Body of pancreas (tissue), 4 donors: ENCODE measurements at places on chromosomes 2 and 18. TPM values are rescaled to one million over a fixed set of nuclear protein-coding genes. Genes with fewer than 3 reads are reported as not detected.

- H3K27me3 ChIP-seq = no peaks in the 10 kb centered on the region
- no peak overlapping the region for H3K4me3 ChIP-seq
- no peaks in the 10 kb centered on the region for H3K36me3 ChIP-seq
Observed at GRCh38 chr2:54859997-54860701, 136.7 kb downstream of the EML6 start.

Gene WNT10A
- total RNA-seq = not detected

- H3K27me3 ChIP-seq = no peaks in the 10 kb centered on the region
- peaks cover 12% of the 10 kb centered on the region for H3K4me1 ChIP-seq
- no peak overlapping the region for H3K27ac ChIP-seq
- no peaks in the 10 kb centered on the region for H3K36me3 ChIP-seq
- DNase-seq = no peak
- no peak overlapping the region for H3K4me3 ChIP-seq
Observed at GRCh38 chr18:9823805-9824473, 61.8 kb upstream of the TXNDC2 start.

DNA sequence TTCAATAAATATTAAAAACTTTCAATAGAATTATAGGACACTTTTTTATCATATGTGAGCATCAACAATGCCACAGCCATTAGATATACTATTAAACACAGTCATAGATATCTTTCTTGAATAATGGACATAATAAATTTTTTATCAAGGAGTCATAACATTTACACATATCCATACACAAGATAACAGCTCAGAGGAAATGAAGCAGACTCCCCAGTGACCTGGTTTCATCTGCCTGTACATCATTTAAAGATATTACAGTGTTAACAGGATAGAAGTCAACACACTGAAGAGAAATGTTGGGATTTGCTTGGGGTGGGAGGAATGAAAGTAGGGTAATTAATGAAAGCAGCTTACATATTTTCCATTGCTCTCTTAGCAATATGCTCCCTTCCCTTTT is 5.1 kb downstream of the SCG2 start:
- no peak overlapping the region for H3K4me3 ChIP-seq
- no peaks in the 10 kb centered on the region for H3K27me3 ChIP-seq
- DNase-seq = no peak
- H3K4me1 ChIP-seq = no peaks in the 10 kb centered on the region
- no peaks in the 10 kb centered on the region for H3K36me3 ChIP-seq
- H3K27ac ChIP-seq = no peak overlapping the region

Gene DES
- total RNA-seq = 12.7 TPM

Gene PER2
- 21.8 TPM for total RNA-seq

DNA sequence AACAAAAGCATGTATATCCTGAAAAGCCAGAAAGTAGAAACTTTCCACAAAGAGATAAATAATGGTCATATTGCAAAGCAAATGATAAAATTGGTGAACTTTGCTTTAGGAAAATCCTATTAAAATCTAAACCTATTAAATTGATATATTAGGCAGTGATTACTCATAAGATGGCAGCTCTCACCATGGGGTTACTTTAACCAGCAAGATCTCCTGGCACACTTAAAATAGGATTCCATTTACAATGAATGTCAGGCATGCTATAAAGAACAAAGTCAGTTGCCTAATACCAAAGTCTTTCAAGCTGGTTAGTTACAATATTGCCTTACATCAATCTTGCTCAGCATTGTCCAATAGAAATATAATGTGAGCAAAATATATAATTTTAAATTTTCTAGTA is 816.2 kb downstream of the BCL11A start:
- H3K27me3 ChIP-seq = no peaks in the 10 kb centered on the region
- H3K27ac ChIP-seq = no peak overlapping the region
- no peak overlapping the region for H3K4me3 ChIP-seq
- no peaks in the 10 kb centered on the region for H3K4me1 ChIP-seq

Gene NDC80
- not detected for total RNA-seq

DNA sequence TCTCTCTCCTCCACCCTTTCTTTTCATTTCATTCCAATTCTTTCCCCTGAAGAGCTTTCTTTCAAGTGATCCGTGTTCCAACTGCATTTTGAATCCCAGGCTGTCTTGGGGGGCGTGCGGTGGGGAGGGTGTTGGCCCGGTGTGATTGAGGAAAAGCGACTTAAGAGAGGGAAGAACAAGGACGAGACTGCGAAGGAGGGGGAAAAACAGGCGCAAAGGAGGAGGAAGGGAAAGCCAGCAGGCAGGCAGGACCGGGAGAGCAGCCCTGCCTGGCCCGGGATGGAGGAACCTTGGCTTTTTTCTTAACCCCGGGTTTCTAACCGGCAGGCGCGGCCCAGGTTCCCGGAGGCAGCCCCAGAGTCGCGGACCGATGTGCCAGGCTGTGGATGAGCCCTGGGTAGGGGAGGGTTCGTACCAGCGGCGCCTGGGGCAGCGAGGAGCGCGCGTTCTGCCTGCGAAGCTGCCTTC is 1.3 kb downstream of the ADCYAP1 start:
- peaks cover 46% of the 10 kb centered on the region for H3K4me1 ChIP-seq
- no peaks in the 10 kb centered on the region for H3K36me3 ChIP-seq
- no peak for DNase-seq
- no peak overlapping the region for H3K27ac ChIP-seq

Gene LIMS4
- 8.3 TPM for total RNA-seq

Gene XDH
- total RNA-seq = 4.9 TPM

Gene CYBRD1
- 59.7 TPM for total RNA-seq

GRCh38 chr2:229586012-229586411 is 128.3 kb downstream of the DNER start:
- no peaks in the 10 kb centered on the region for H3K4me1 ChIP-seq
- H3K27ac ChIP-seq = no peak overlapping the region
- DNase-seq = no peak
- H3K27me3 ChIP-seq = no peaks in the 10 kb centered on the region

Gene SCN1A
- total RNA-seq = not detected

- H3K27me3 ChIP-seq = no peaks in the 10 kb centered on the region
- DNase-seq = no peak
- H3K27ac ChIP-seq = no peak overlapping the region
- H3K4me1 ChIP-seq = no peaks in the 10 kb centered on the region
Observed at GRCh38 chr2:50284188-50284587, 747.7 kb downstream of the NRXN1 start.

DNA sequence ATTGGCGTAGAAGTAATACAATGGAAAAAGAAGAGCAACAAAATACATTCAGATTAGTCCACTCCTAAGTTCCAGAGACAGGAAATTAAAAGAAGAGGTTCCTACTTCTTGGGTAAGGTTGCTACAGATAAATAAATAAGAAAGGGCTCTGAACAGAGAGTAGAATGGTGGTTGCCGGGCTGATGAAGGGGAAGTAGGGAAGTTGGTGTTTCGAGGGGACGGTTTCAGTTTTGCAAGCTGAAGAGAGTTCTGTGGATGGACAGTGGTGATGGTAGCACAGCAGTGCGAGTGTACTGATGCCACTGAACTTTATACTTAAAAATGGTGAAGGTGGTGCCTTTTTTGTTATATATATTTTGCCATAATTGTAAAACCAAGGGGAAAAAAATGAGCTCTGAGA is 48.2 kb downstream of the CABYR start:
- no peaks in the 10 kb centered on the region for H3K36me3 ChIP-seq
- no peak overlapping the region for H3K4me3 ChIP-seq
- no peak overlapping the region for H3K27ac ChIP-seq
- no peak for DNase-seq
- no peaks in the 10 kb centered on the region for H3K4me1 ChIP-seq

- no peaks in the 10 kb centered on the region for H3K36me3 ChIP-seq
- H3K27ac ChIP-seq = no peak overlapping the region
- H3K4me3 ChIP-seq = no peak overlapping the region
- H3K27me3 ChIP-seq = no peaks in the 10 kb centered on the region
- DNase-seq = no peak
Observed at GRCh38 chr2:40471866-40472265, 20.0 kb upstream of the SLC8A1 start.
